ENCODE measurements at places on chromosomes 12 and 14.
A peak's percentile ranks its signal among the peaks of the same experiment; 100 is the strongest.

DNA sequence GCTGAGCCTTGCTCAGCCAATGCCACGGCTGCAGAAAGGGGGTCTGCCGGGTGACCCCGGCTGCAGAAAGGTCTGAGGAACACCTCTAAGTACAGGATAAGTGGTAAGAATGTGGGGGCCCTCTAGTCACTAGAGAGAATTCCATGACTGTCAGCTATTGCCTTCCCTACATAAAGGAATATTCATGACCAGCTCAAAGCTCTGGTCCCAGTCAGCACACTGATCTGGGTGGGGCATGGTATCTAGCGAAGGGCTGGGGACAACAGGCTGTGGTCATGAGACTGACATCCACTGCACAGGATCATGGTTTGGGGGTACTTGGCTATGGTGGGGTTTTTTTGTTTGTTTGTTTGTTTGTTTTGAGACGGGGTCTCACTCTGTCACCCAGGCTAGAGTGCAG, 42.1 kb downstream of the DCAF4 start:
- peaks cover under 1% of the 10 kb centered on the region for H3K36me3 ChIP-seq
- no peaks in the 10 kb centered on the region for H3K4me1 ChIP-seq
- no peak for DNase-seq
- no peak overlapping the region for H3K27ac ChIP-seq
- no peak overlapping the region for H3K4me3 ChIP-seq

GRCh38 chr14:89417465-89418225, 612 bp upstream of the FOXN3 start:
- H3K4me3 ChIP-seq: peak overlapping the region; percentile 88
- H3K4me1 ChIP-seq: peaks cover 25% of the 10 kb centered on the region
- peak; percentile 62 for DNase-seq
- H3K27me3 ChIP-seq: no peaks in the 10 kb centered on the region
- H3K27ac ChIP-seq: peak overlapping the region; percentile 98

DNA sequence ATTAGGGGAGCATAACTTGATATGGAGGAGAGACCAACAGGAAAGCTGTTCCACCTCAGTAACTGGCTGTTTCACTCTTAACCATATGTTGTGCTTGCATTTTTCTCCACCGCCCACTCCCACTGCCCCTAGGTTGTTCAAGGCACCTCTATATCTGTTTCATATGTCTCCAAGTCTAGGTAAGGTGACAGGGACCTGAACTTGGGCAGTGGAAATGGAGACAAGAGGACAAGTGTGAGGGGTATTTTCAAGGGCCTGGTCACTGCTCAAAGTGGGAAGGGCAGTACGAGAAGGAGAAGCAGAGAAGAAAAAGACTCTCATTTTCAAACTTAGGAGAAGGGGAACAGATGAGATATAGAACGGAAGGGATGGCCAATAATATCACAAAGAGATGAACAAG, 3.1 kb downstream of the SLC38A1 start:
- peak overlapping the region; percentile 78 for H3K27ac ChIP-seq
- no peaks in the 10 kb centered on the region for H3K36me3 ChIP-seq
- peak overlapping the region; percentile 75 for H3K4me3 ChIP-seq
- DNase-seq: no peak
- no peaks in the 10 kb centered on the region for H3K27me3 ChIP-seq
- peaks cover 23% of the 10 kb centered on the region for H3K4me1 ChIP-seq

- no peak overlapping the region for H3K4me3 ChIP-seq
- DNase-seq: no peak
- no peaks in the 10 kb centered on the region for H3K36me3 ChIP-seq
- H3K27me3 ChIP-seq: no peaks in the 10 kb centered on the region
- no peak overlapping the region for H3K27ac ChIP-seq
Observed at GRCh38 chr14:58865514-58866281, 227.9 kb downstream of the DACT1 start.

DNA sequence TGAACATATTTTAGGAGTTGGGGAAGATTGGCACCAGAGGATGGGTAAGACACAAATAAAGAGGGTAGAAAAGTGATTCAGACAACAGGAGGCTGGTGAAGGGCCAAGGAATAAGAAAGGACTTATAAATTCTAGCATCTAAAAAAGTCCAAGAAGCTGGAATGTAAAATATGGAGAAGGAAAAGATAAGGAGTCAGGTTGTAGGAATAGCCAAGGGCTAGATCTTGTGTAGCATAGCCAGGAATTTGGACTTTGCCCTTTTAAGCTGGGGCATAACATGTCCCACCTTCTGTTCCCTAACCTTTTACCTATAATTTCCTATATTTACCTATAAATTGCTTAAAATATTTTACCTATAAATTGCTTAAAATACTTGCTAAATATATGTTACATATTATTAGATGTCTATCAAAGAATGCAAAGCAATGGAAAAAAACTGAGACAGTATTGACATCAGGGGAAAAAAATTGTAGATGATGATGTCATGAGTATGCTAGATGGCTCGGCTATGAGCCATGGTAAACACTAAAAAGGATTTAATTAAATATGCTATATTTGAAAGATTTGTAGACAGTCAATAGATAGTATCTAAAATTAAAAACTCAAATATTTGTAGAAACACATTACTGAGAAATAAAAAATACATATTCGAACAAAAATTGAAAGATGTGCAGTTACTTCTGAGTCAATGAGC, 99.7 kb upstream of the PLEKHG7 start:
- H3K27me3 ChIP-seq: no peaks in the 10 kb centered on the region
- DNase-seq: no peak
- H3K36me3 ChIP-seq: no peaks in the 10 kb centered on the region
- H3K27ac ChIP-seq: no peak overlapping the region

DNA sequence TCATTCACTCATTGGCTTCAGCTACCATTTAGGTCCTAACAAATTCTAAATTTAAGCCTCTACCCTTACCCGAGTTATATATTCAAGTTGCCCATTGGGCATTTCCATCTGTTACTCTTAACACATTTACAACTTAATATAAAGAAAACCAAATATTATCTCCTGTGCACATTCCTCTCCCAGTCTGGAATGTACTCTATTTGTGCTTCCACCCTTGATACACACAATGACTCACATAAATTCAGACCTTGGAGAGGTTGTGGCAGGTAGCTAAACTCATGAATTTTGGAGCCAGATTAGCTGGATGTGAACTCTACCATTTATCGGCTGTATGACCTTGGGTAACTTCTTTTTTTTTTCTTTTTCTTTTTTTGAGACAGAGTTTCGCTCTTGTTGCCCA, 51.1 kb downstream of the BRMS1L start:
- no peak for DNase-seq
- H3K27me3 ChIP-seq: no peaks in the 10 kb centered on the region
- H3K36me3 ChIP-seq: peaks cover 12% of the 10 kb centered on the region
- H3K4me1 ChIP-seq: peaks cover 10% of the 10 kb centered on the region
- H3K27ac ChIP-seq: no peak overlapping the region

DNA sequence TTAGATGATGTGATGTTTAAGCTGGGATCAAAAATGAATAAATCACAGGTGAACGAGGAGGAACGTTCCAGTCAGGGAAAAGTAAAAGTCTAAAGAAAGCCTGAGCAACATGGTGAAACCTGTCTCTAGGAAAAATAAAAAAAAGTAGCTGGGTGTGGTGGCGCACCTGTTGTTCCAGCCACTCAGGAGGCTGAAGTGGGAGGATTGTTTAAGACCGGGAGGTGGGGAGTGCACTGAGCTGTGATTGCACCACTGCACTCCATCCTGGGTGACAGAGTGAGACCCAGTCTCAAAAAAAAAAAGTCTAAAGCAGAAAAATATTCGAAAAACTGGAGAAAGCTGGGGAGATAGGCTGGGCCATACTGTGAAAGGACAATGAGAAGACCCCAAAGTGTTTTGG, 39.2 kb upstream of the SOCS2 start:
- H3K4me3 ChIP-seq: no peak overlapping the region
- no peaks in the 10 kb centered on the region for H3K36me3 ChIP-seq
- no peak overlapping the region for H3K27ac ChIP-seq
- DNase-seq: no peak
- H3K4me1 ChIP-seq: peaks cover 13% of the 10 kb centered on the region

DNA sequence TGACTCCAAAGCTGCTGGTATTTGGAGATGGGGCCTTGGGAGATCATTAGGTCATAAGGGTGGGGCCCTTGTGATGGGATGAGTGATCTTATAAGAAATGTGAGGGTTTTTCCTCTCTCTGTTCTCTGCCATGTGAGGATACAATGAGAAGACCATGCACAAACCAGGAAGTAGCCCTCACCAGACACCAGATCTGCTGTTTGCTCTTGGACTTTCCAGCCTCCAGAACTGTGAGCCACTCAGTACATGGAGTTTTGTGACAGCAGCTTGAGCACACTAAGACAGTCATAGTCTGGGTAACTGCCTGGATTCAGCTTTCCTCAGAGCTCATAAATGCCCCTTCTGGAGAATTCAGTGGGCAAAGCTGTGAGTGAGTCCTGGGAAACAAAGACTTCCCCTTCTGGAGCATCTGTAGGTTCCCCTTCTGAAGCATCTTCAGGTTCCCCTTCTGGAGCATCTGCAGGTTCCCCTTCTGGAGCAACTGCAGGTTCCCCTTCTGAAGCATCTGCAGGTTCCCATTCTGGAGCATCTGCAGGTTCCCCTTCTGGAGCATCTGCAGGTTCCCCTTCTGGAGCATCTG, 11.0 kb upstream of the PPP4R3A start:
- DNase-seq: no peak
- no peaks in the 10 kb centered on the region for H3K27me3 ChIP-seq
- no peaks in the 10 kb centered on the region for H3K36me3 ChIP-seq
- H3K4me1 ChIP-seq: no peaks in the 10 kb centered on the region
- H3K27ac ChIP-seq: no peak overlapping the region

DNA sequence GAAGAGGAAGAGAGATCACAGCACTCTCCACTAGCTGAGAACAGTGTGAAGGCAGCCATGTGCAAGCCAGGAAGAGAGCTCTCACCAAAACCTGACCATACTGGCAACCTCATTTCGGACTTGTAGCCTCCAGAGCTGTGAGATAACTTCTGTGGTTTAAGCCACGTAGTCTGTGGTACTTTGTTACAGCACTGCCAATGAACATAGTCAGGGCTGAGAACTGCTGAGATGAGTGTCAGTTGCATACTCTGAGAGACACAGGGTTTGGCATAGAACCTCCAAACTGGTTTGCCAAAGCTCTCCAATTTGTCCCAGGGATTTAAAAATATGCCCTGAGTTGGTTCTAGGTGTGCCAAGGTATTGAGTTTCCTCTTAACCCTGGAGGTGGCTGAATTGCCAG, 218.6 kb downstream of the ATP23 start:
- no peak for DNase-seq
- H3K27ac ChIP-seq: peak overlapping the region; percentile 48
- no peak overlapping the region for H3K4me3 ChIP-seq
- H3K27me3 ChIP-seq: no peaks in the 10 kb centered on the region
- H3K36me3 ChIP-seq: no peaks in the 10 kb centered on the region

- no peaks in the 10 kb centered on the region for H3K27me3 ChIP-seq
- no peak for DNase-seq
- no peaks in the 10 kb centered on the region for H3K4me1 ChIP-seq
- H3K27ac ChIP-seq: no peak overlapping the region
- H3K36me3 ChIP-seq: no peaks in the 10 kb centered on the region
Observed at GRCh38 chr14:90450667-90451066, 53.8 kb downstream of the CALM1 start.

DNA sequence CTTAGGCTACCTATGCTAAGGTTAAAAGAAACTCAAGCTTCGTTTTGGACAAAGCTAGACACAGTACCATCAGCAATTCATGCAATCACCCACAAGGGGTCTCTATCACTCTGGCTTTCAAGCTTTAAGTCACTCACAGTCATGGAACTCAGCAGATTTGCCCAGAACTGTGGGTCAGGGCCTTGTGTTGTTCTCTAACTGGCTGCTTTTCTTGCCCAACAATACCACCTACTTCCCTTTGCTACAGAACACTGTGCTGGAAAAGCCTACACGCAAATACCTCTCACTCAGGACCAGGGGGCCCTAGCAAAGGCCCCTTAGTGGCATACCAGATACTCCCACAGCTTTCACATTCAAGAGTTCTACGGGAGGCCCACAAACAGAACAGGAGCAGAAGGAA, 9.1 kb downstream of the NEMP1 start:
- H3K4me3 ChIP-seq: no peak overlapping the region
- no peak overlapping the region for H3K27ac ChIP-seq
- peaks cover 42% of the 10 kb centered on the region for H3K36me3 ChIP-seq
- H3K4me1 ChIP-seq: no peaks in the 10 kb centered on the region
- DNase-seq: no peak
- no peaks in the 10 kb centered on the region for H3K27me3 ChIP-seq

DNA sequence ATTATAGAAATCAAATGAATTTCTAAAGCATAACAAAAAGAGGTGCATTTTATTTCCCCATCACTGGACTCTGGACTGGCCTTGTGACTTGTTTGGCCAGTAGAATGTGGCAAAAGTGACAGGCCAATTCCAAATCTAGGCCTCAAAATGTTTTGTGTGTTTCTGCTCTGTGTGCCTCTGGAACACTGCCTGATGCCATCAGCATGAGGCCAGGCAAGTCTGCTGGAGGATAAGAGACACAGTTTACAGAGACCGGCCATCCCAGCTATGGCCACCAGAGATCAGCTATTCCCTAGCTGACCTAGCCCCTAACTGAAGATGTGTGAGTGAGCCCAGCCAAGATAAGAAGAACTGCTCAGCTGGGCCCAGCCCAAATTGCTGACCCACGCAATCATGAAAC, 32.9 kb downstream of the ASCL1 start:
- H3K27ac ChIP-seq: no peak overlapping the region
- H3K27me3 ChIP-seq: no peaks in the 10 kb centered on the region
- H3K4me3 ChIP-seq: no peak overlapping the region
- no peaks in the 10 kb centered on the region for H3K36me3 ChIP-seq
- DNase-seq: no peak

- H3K4me1 ChIP-seq: no peaks in the 10 kb centered on the region
- no peaks in the 10 kb centered on the region for H3K27me3 ChIP-seq
- no peaks in the 10 kb centered on the region for H3K36me3 ChIP-seq
- H3K27ac ChIP-seq: no peak overlapping the region
- no peak for DNase-seq
Observed at GRCh38 chr14:66131111-66131510, 355.1 kb upstream of the CCDC196 start.

GRCh38 chr14:58491593-58491992, 64.1 kb downstream of the KIAA0586 start:
- no peak overlapping the region for H3K27ac ChIP-seq
- H3K4me3 ChIP-seq: no peak overlapping the region
- no peak for DNase-seq
- no peaks in the 10 kb centered on the region for H3K27me3 ChIP-seq

DNA sequence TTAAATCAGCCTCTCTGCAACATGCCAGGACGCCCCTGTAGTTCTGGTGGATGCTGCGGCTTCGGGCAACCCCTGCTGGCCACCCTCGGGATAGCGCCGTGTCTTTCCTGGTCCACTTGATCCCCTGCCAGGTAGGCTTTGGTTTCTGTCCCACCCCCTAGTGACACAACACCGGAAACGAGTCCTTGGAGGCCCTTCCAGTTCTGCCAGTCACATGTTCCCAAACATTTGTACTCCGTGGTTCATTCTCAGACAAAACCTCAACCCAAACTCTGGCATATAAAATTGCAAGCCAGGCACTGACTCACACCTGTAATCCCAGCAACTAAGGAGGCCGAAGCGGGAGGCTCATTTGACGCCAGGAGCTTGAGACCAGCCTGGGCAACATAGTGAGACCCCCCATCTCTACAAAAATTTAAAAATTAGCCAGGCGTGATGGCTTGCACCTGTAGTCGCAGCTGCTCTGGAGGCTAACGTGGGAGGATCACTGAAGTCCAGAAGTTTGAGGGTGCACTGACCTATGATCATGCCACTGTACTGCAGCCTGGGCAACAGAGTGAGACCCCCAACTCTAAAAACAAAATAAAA, 37.0 kb downstream of the RASAL1 start:
- no peaks in the 10 kb centered on the region for H3K4me1 ChIP-seq
- DNase-seq: peak; percentile 80

GRCh38 chr12:77343291-77343690, 277.9 kb upstream of the E2F7 start:
- H3K36me3 ChIP-seq: no peaks in the 10 kb centered on the region
- no peak overlapping the region for H3K27ac ChIP-seq
- H3K4me1 ChIP-seq: no peaks in the 10 kb centered on the region
